ENCODE measurements at places on chromosomes 3 and 15. TPM values are rescaled to one million over a fixed set of nuclear protein-coding genes. Genes with fewer than 3 reads are reported as not detected.

DNA sequence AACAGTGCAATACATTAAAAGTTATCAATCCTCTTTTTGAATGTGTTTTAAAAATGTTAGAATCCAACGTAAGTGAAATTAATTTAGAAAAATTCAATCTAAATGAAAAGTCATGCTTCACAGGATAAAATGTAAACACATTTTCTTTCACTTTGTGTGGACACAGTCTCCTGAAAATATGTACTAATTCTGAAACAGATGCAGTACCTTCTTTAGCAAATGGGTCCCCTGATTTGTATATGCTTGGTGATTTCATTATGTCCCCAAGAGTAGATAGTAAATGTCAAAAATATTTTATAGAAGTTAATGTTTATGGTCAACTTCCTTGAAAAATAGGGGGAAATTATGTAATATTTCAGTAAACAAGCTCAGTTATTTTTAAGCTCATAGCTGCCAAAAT, 28.9 kb downstream of the FOXP1 start:
- DNase-seq, result no peak
- no peak overlapping the region for H3K4me3 ChIP-seq
- H3K36me3 ChIP-seq, result no peaks in the 10 kb centered on the region
- H3K27ac ChIP-seq, result no peak overlapping the region
- no peaks in the 10 kb centered on the region for H3K27me3 ChIP-seq
- no peaks in the 10 kb centered on the region for H3K4me1 ChIP-seq

DNA sequence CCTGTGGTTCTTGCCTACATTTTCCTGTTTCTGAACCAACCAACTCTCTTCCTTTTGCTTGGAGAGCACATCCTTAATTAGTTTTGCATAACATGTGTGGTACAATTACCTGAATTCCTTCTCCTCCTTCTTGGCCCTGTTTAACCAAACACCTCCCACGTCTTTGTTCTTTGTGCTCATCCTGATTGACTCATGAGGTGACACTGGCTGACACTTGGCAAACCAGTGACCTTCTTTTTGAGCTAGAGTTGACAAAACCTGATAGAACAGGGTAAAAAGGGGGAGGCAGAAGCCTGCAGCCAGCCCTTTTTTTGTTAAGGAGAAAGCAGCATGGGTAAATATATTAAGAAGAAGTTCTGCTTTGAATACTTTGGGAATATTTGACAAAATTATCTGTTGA, 99.2 kb upstream of the SAMMSON start:
- no peaks in the 10 kb centered on the region for H3K36me3 ChIP-seq
- no peaks in the 10 kb centered on the region for H3K4me1 ChIP-seq
- DNase-seq, result no peak
- peaks cover 8% of the 10 kb centered on the region for H3K27me3 ChIP-seq

DNA sequence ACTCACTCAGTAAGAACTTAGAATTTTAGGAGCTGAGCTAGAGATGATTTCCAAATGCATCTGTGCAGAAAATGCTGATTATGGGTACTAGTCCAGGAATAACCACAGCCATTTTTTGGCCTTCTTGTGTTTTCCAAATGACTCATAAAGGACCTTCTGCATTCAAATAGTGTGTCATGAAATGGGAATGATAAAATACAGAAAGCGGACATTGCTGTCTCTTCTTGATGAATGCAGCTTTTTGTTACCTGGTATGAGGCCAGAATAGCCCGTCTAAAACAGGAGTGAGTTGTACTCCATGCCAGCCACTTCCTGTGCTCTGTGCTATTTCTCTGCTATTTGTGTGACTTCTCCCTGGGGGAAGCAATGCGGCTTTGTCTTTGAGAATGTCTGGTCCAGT, 20.5 kb upstream of the FRMD5 start:
- no peak overlapping the region for H3K4me3 ChIP-seq
- no peak overlapping the region for H3K27ac ChIP-seq
- DNase-seq, result no peak
- peaks cover 22% of the 10 kb centered on the region for H3K27me3 ChIP-seq

Gene IL17RB
- total RNA-seq, result not detected

DNA sequence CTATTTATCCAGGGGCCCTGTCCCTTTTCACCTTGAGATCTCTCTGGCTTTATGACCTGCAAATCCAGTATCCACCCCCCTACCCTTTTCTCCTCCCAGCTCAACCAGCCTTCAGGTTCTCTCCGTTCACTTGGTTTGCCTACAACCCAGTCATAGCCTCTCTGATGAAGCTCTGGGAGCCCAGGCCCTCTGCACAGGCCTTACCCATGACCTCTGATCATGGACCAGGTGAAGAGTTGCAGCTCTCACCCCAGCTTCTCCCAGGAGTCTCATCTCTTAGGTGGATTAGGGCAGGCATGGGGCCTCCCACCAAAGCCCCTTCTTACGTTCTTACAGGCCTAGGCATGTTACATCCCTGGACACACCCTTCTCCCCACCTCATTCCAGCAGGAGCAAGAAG, 59.8 kb downstream of the EXOG start:
- H3K4me3 ChIP-seq, result no peak overlapping the region
- no peak for DNase-seq
- no peaks in the 10 kb centered on the region for H3K27me3 ChIP-seq
- H3K36me3 ChIP-seq, result no peaks in the 10 kb centered on the region
- H3K4me1 ChIP-seq, result no peaks in the 10 kb centered on the region
- H3K27ac ChIP-seq, result no peak overlapping the region

Gene CIDEC
- total RNA-seq, result 0.31 TPM

All from naive thymus-derived CD8-positive, alpha-beta T cell (primary cell).